ENCODE measurements at places on chromosomes 4 and X.

DNA sequence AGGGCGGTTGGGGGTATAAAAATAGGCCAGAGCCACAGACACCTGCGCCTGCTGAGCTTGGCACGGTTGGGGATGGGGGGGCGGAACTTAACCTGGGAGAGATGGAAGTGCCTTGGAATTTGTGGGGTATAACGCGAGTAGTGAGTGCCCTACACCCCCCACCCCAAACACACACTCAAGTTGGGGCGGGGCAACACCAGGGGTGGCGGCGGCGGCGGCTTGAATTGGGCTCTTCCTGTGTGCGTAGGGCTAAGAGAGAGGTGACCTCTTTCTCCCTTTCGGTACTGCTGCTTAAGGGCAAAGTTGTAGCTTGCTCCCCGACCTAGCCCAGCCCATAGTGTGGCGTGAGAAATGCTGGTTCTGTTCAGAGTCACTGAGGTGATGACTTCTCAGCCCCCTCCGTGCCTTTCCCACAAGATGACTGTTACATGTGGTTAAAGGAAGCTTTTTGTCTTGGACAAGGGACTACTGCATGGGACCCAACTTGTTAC lies 839 bp downstream of the STK26 start:
- DNase-seq, result no peak

DNA sequence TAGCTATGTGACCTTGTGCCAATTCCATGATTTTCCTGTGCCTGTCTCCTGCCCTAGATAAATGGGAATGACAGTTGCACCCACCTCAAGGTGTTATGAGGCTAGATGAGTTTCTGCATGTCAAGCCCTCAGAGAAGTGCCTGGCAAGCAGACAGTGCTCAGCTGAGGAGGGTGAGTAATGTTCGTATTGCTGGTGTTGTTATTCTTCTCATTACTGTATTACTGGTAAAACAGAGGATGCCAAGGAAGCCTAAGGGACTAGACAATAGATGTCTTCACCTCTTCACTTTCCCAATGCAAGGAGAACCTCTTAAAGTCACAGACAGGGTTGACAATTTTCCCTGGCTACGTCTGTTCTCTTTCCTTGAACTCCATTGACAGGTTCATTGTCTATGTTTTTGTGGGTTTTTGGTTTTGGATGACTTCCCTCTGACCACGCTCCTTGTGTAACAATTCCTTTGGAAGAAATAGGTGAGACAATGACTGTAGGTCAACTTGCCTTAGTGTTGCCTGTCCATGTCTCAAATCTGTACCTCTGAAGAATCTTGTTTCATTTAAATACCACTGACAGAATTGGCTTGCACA lies 19.2 kb downstream of the ETDC start:
- no peak for DNase-seq

DNA sequence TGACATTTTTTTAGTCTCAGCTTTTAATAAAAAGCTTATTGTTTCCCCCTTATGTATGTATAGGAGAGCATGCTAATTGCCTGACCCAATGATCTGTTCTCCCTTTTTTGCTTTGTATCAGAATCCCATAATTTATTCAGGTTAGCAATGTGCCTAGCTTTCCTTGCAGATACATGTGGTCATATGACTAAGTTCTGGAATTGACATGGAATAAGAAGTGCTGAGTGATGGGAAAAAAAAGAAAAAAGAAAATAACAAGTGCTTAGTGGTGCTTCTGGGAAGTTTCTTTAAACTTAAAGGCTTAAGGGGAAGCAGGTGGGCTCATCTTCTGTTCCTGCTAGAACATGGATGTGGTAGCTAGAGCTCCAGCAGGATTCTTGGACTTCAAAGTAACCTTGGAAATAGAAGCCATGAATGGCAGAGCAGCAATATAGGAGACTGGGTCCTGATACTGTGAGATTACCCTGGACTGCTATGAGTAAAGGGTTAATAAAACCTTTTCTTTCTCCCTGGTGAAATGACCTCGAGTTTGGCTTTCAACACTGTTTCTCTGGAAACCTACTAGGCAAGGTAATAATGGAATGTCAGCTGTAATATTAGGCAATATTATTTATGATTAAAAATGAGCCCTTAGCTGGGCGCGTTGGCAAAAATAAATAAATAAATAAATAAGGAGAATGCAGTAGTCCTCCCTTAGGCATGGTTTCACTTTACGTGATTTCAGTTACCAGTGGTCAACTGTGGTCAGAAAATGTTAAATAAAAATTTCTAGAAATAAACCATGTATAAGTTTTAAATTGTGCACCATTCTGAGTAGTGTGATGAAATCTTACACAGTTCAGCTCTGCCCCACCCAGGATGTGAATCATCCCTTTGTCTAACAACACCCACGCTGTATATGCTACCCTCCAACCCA lies 16.7 kb upstream of the RBM41 start:
- DNase-seq, result no peak

DNA sequence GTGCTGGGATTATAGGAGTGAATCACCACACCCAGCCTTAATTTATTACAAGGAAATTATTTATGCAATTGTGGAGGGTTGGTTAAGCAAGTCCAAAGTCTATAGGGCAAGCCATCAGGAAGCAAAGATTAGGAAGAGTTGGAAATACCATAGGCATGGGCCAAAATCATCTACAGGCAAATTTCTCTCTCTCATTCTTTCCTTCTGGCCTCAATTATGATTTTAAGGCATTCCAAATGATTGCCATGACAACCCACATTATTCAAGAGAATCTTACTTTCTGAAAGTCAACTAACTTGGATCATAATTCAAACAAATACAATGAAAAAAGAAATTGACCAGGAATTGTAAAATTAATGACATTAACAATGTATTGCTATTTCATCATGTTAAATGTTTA lies 400.8 kb downstream of the GPM6A start:
- DNase-seq, result no peak

GRCh38 chr4:126647756-126648397 lies 984.9 kb upstream of the INTU start:
- no peak for DNase-seq

Data from NCI-H1694 (cell line).